Neuronal stem cell (in vitro differentiated cells): ENCODE measurements at places on chromosomes 12 and 14.

- DNase-seq: peak; percentile 49
Observed at GRCh38 chr12:9064201-9064814, 51.4 kb downstream of the A2M start.

DNA sequence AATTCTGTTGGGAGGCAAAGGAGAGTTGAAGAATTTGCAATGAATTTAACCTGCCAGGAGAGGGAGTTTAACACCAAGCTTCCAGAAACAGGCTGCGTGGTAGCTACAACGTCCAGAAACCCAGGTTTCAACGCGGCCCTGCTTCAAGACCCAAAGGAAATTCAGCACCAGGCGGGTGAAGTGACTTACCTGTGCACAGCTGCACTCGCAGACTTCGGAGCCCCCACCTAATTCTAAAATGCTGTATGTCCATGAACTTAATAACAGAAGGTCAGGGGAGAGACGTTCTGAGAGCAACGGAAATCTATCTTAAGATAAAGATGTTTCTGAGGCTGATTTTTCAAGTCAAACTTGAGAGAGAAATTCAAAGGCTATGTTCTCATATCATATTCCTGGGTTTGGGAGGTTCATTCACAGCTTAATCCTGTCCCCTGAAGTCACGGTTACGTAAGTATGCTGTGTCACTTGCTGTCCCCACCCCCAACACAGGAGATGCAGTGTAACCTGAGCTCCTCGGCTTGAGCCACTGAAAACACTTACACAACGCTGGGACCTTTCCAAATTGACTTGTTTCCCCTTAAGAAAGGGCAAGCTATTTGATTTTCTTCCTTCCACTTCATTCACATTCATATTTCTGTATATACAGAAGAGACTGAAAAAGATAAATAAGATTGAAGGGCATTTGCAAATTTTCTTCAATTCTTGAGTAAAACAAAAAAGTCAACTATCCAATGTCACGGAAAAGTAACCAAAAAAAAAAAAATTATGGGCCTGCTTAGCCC lies 22.7 kb downstream of the CLIP1 start:
- peak; percentile 63 for DNase-seq

DNA sequence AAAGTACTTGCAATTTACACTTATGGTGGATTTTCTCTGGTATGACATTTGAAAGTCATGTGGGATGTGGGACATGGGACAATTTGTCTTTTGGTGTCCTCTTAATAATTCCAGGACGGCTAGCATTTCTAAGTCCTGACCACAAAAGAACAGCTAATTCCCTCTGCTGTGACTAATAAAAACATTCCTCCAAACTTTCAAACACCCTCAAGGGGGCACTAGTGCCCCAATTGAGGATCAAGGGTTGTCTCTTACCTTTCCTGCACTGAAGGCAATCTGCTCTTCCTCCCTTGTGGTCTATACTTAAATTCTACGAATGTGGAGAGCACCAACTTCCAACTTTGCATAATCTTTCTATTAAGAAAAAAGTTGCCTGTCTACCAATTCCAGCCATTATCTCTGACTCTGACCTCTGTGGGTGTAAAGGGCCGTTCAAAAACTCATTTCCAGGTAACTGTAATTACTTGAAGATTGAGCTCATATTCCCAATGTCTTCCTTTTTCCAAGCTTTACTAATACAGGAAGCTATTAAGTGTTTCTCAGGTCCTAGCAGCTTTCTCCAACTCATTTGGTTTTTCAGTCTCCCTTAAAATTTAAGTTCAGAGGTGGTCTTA lies 210.2 kb downstream of the PTPRO start:
- peak; percentile 40 for DNase-seq

DNA sequence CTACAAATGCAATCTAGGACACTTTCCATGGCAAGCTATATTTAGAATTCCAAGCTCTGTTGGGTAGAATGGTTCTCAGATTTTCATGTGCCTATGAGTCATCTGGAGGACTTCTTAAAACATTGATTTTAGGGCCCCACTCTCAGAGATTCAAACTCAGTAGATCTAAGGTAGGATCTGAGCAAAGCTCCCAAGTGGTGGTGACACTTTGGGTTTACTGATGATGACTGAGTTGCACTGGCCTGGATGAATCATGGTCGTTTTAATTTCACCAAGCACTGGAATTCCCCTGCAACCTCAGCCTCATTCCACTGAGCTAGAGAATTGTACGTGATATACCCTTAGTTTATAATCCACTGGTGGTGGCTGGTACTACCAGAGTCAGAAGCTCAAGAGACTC lies 86.5 kb downstream of the PPM1H start:
- no peak for DNase-seq

DNA sequence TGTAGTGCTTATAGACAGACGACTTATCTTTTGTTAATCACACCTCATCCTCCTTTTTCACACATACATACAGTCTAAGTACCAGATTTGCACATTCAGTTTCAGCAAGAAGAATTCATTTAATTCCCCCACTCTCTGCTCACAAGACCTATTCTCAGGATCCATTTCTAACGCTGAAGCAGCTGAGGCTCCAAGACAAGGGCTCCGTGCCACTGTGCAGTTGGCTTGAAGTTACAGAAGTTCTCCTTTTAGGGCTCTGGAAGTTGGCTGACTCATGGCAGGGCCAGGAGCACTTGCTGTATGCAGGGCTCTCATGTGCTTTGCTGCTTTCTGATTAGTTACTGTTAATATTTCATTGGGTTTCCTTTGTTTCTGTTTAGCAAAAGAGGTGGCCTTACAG lies 1566.9 kb upstream of the TMEM132C start:
- DNase-seq: no peak

DNA sequence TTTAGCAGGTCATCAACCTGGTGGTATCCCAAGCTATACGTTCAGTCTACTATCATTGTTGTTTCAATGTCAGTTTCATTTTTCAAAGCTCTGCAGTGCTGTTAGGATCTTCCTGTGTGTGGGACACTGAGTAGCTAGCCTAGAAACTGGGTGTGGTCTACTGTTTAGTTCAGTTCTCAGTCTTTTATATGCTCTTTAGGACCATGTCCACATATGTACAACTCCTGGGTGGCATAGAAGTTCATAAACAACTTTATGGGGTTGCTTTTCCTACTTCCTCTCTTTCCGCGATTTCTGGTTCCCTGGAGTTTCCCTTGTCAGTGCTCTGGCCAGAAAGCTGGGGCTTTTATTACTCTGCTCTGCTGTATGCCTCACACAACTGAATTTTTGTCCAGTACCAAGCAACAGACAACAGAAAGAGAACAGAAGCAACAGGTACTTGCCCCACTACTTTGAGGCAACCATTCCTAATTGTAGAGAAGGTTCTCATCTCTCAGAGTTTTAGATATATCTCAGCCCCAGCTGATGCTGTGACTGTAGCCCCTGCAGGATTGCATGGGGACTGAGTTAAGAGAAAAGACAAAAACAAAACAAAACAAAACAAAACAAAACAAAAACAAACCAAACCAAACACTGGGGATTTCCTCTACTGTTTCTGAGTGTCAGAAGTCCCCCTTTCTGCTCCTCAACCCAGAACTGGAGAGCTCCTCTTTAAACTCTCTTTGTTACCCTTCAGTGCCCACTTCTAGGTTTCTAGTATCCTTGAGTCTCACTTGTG lies 30.3 kb downstream of the MIS18BP1 start:
- DNase-seq: no peak

- no peak for DNase-seq
Observed at GRCh38 chr12:19527866-19528265, 88.6 kb downstream of the AEBP2 start.

DNA sequence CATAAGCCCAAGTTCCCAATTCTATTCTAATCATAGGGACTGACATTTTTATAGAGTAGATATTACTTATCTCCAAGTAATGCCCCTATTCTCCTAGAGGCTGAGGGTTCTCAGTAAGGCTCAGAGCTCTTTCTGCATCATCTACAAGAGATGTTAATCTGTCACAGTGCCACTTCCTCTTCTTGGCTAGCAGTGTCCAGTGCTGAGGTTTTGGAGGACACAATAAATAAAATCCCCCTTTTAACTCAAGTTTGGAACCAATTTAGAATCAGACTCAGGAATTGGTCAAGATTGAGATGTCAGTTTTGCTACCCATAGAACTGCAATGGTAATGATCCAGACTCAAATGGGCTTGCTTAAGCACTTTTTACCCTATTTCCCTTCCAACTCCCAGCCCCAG lies 154.1 kb upstream of the ARID2 start:
- DNase-seq: no peak

- peak; percentile 76 for DNase-seq
Observed at GRCh38 chr14:69726761-69727511, 40.0 kb upstream of the SRSF5 start.

DNA sequence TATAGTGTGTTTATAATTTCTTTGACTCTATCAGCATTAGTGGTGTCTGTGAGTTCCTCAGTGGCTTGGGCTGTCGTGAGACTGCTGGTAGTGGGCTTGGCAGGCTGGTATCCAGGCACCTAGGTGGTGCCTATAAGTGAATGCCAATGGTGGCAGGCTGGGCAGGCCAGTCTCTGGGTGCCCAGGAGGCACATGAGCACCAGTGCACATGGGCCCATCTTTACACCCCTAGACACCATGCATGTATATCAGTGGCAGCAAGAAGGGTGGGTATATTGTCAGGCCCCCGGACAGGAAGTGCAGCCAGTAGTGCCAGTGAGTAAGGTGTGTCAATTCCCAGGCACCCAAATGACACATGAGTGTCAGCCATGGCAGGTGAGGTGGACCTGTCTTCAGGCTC lies 138.2 kb downstream of the PRKD1 start:
- no peak for DNase-seq

GRCh38 chr12:53578783-53579182 lies 47.4 kb downstream of the ATF7 start:
- no peak for DNase-seq

DNA sequence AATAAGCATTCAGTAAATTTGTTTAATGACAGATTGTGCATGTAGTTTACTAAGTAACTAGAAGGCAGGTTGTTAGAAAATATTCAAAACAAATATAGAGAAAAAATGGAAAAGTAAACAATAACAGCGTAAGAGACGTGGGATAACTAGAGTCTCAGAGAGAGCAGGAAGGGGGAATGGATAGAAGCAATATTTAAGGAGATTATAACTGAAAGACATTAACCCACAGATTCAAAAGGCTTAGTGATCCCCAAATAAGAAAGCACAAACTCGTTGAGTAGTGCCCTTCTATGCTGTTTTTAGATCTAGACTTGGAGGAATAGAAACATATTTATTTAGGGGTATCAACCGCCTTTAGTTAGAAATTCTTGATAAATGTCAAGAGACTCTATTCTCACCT lies 169.7 kb upstream of the RGS6 start:
- DNase-seq: no peak
